ENCODE measurements at places on chromosomes 7 and 10.
A peak's percentile ranks its signal among the peaks of the same experiment; 100 is the strongest.

- DNase-seq, result no peak
Observed at GRCh38 chr7:132276976-132277725, 299.1 kb downstream of the PLXNA4 start.

DNA sequence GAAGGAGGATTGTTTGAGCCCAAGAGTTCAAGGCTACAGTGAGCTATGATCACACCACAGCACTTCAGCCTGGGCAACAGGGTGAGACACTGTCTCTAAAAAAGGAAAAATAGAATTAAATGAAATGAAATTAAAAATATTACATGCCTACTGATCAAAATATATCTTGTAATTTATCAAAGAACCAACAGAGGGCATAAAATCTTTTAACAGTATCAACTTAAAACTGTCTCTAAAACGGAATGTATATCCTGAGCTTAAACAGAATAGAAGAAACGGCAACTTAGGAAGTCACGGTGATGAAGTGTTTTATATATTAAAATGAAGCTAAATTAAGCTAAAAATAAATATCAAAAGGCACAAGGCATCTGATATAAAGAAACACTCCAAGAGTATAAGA lies 78.8 kb downstream of the MTPAP start:
- DNase-seq, result no peak

GRCh38 chr7:155222061-155222460 lies 75.6 kb upstream of the INSIG1 start:
- DNase-seq, result no peak

DNA sequence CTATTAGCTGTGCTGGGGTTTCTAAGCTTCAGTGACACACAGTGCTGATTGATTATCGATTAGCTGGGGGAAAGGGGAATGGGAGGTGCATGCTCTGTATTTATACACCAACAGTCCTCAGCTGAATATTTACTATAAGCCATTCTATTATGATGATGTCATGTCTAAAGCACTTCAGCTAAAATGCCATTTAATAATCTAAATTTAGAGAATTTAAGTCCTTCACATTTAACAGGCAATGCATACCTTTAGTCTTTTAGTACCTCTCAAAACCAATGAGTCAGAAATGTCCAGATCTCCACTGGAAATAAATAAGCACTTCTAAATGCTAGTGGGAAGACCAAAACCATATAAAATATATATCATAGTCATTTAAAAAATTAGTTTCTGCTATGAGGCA lies 24.6 kb downstream of the RPP38 start:
- no peak for DNase-seq

GRCh38 chr10:98106531-98106930 lies 27.9 kb upstream of the R3HCC1L start:
- no peak for DNase-seq

- DNase-seq, result no peak
Observed at GRCh38 chr10:4011136-4011812, 226.3 kb upstream of the KLF6 start.

- DNase-seq, result no peak
Observed at GRCh38 chr10:1299041-1299726, 243.0 kb downstream of the WDR37 start.

- no peak for DNase-seq
Observed at GRCh38 chr7:52670608-52671225, 364.7 kb upstream of the POM121L12 start.

DNA sequence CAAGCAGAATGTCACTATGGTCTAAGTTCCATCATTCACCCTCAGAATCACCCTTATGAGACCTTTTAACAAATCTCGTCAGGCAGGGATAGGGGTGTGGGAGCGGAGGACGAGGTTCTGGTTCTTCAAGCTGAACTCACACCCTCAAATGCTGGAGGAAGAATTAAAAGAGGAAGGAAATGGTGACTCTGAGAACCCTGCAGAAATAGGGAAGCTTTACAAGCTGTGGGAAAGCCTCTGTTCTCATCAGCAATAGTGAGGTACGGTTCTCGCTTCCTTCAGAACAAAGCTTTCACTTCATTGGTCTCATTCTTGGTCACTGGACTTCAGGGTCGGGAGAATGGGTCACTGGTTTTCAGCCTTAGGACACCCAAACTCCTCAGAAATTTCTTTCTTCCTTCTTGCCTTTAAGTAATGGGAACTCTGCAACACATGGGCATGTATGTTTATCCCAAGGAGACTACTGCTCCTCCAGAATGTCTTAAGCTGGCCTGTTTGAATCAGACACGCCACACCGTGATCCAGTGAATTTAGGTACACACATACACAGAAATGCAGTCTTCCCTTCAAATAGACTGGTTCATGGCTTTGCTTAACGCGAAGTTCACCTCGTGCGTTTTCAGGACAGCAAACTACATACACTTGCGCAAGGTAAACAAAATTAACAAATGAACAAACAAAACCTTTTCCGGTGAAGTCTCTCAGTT lies 226.0 kb downstream of the SFMBT2 start:
- no peak for DNase-seq

DNA sequence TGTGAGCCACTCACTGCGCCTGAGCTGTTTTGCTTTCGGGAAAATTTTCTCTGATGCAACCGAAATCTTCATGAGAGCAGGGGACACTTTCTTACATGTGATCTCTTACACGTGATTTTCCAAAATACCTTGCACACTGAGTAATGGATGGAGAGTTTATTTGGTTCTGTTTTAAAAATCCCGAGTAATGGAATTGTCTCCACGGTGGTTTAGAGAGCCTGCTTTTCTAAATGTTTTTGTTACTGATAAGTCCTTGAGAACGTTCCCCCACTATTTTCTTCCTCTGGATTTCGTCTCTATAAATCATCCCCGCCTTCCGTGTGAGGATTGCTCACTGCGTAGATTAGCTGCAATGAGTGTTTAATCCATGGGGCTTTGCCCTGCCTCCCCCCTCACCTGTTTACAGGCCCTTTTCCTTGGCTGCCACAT lies 25.7 kb downstream of the CAMK1D start:
- DNase-seq, result no peak

DNA sequence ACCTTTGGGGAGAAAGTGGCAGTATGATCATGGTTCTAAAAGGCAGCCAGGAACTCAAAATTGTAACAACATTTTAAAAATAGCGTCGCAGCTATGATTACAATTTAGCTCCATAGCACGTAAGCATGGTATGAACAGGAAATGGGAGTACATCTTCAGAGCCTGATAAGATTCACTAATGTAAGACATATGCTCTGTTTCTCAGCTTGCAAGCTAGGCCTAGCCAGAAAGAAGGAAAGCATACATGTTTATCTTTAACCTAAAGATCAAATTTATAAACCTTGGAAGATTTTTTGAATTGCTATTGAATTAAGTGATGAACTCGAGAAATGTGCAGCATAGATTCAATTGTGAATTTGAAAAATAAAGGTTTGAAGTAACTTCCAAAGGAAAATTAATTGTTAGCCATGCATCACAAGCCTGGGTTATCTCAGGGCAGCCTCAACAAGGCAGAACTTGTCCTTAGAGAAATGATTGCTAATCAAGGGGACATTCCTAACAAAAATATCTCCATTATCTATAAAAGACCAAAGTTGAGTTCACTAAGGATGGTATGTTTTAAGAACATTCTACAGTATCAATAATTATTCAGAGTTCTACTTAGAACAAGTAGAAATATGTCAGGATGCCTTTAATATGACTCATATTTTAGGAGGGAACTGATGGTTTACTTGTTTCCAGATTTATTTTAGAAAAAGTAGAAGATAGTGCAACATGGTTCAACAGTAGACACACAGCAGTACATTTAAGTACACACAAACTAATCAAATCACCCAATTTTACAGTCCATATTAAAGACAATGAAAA lies 38.8 kb upstream of the SEPTIN7 start:
- no peak for DNase-seq

GRCh38 chr10:75845176-75845947 lies 413.9 kb downstream of the LRMDA start:
- no peak for DNase-seq

- DNase-seq, result peak; percentile 79
Observed at GRCh38 chr10:125158601-125159485, 1.5 kb downstream of the CTBP2 start.

- no peak for DNase-seq
Observed at GRCh38 chr10:123408660-123409059, 254.5 kb downstream of the BUB3 start.

DNA sequence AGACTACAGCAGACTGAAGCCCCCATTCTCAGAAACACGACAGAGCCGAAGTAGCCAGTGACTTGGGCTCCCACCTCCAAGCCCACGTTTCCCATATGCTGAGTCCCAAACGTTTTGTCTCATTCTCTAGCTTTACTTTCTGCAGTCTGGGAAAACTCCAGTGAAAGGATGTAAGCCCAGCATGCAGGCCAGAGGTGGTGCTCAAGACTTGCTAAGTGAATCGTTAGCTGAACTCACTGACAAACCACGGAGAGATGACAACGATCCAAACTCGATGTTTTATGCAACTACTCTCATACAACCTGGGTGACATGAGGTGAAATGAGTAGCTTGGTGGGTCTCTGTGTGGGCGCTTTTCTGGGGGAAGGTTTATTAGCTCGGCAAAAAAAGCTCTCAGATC lies 731.8 kb downstream of the SUGCT start:
- DNase-seq, result no peak

DNA sequence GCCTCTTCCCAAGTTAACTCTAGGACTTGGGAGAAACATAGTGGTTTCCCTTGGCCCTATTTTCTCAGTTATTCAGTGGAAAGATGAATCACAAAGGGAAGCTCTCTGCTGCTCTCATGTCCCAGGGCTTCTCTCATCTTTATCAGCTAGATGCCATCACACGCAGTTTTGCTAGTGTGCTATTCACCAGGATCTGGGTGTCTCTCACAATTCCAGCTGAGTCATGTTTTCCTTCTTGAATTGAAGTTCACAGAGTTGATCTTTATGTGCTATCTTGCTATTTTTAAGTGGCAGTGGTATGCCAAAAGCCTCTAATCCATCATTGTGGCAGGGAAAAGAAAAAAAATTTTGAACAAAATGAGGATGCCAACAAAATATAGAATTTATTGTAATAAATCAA lies 101.3 kb downstream of the TWIST1 start:
- no peak for DNase-seq

GRCh38 chr7:87609916-87610315 lies 9.2 kb upstream of the ABCB1 start:
- no peak for DNase-seq

GRCh38 chr10:51821745-51822144 lies 122.3 kb upstream of the CSTF2T start:
- no peak for DNase-seq

- DNase-seq, result peak; percentile 63
Observed at GRCh38 chr7:55086413-55087201, 67.8 kb downstream of the EGFR start.

DNA sequence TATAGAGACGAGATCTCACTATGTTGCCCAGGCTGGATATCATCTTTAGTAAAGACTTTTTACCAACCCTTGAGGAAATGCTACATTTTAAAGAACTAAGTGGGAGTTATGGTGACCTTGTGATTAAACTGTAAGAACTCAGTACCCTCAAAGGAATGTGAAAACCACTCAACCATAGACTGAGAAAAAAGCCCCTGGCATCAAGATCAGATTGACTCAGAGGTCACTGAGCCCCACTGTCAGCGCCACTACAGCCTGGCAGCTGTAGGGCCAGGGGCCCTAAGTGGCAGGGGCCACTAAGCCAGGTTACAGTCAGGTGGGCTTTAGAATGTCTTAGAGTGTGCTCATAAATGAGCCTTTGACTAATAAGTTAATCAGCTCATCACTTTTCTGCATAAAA lies 55.9 kb downstream of the APBB1IP start:
- DNase-seq, result no peak

GRCh38 chr10:119341459-119342301 lies 134.3 kb downstream of the GRK5 start:
- no peak for DNase-seq

GRCh38 chr7:102093599-102094315 lies 192.9 kb upstream of the SH2B2 start:
- DNase-seq, result no peak

DNA sequence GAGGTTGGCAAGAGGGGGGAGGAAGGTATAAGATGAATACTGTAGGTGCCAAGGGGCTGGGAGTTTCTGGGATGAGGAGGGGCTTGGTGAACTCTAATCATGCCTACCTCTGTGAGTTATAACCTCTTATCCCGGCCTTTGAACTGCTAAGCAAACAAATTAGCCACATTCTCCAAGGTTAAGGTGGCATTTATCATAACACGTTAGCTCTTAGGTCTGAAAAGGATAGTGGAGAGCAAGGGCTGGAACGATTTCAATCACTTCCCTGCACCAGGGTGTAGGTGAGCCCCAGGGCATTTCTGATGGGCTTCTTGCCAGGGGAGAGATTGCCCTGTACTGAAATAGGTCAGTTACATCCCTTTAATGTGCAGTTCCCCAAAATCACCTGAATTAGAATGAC lies 28.6 kb upstream of the DMBT1 start:
- DNase-seq, result no peak

GRCh38 chr7:51141451-51142003 lies 175.1 kb downstream of the COBL start:
- no peak for DNase-seq

DNA sequence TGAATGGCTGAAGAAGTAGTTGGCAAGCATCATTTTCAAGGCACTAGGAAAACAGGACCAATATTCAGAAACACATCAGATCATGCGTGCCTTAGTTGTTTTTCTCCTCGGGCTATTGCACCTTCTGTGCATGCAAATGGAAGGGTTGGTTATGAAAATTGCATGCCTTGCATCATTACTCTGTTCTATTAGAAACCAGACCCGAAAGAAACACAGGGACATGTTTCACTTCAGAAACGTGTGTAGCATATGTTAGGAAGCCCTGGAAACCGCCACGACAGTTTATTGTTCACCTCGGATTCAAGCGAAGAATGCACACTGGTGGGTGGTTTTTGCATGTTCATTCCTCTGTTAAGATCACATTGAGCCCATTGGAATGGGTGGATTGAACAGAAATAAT lies 214.7 kb downstream of the FRMD4A start:
- no peak for DNase-seq

- DNase-seq, result no peak
Observed at GRCh38 chr7:80439894-80440821, 71.7 kb downstream of the GNAT3 start.

DNA sequence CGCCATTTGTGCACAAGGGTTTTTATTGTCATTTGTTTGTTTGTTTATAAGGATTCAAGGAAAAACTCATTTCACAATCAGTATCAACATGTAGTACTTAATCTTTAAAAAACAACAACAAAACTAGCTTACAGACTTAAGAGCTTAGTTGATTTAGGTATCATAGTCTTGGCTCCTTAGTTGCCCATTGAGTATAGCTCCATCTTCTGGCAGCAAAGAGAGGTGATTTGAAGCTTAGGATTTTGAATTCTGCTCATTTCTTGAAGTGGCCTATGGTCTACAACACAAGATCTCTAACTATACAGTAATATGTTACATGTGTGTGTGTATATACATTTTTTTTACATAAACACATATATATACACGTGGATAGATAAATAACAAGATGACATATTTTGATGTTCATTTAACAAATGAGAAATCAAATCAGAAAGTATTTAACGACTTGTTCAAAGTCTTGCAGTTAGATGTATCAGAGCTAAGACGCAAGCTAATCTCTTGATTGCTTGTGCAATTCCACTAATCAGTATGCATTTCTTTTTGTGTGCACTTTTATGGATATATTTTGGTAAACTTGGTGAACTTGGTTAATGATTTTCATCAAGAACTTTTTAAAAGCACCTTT lies 307.3 kb downstream of the CAMK1D start:
- DNase-seq, result no peak
